ENCODE measurements at places on chromosomes 6 and 20.

DNA sequence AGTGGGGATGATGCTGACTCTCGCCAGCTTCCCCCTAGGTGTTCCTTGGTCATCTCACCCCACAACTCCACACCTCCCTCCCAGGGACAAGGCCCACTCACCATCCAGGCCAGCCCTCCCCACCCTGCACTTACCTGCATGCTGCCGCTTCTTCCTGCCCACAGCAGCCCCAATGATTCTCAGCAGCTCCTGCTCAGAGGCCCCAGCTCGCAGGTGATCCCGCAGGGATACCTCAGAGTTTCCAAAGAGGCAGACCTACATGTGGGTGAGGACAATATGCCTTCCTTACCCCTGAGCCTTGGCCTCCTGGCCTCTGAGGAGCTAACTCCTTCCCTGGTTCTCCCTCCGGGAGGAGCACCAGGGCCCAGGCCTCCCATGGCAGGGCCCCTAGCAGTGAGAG, 24.6 kb downstream of the MOCS1 start:
- DNase-seq: no peak

DNA sequence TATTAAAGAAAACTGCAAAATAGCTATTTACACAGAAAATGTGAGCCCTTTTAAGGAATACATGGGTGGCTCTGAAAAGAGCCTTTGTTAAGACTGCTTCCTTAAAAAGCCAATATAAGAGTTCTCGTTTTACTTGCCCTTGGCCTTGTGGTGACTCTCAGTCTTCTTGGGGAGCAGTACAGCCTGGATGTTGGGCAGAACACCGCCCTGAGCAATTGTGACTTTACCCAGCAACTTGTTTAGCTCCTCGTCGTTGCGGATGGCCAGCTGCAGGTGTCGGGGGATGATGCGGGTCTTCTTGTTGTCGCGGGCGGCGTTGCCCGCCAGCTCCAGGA, 111.5 kb downstream of the HFE start:
- no peak for DNase-seq

GRCh38 chr6:95518630-95519227, 58.6 kb upstream of the MANEA start:
- no peak for DNase-seq

DNA sequence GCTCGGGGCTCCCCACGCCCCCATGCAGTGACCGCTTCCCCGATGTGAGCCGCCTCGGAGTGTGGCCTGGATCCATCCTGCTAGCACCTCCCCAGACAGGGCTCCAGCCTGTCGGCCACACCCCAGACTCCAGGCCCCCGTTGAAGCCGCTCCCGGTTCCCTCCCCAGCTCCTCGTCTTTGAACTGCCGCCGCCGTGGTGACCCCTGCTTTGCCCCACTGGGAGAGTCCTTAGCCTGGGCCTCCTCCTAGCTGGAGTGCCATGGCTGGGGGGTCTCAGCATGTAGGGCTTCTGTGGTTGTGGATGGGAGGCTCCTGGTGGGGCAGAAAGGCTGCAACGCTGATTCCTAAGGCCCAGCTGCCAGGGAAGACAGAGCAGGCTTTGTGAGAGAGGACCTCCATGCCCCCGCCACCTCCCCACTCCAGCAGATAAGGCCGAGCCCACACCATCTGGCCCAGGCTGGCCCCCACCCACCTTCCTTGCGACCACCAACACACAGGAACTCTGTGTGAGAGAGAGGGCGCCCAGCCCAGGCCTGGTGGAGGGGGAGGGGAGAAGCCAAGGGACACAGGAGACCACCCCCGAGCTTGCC, 11.4 kb downstream of the FOXS1 start:
- DNase-seq: no peak

DNA sequence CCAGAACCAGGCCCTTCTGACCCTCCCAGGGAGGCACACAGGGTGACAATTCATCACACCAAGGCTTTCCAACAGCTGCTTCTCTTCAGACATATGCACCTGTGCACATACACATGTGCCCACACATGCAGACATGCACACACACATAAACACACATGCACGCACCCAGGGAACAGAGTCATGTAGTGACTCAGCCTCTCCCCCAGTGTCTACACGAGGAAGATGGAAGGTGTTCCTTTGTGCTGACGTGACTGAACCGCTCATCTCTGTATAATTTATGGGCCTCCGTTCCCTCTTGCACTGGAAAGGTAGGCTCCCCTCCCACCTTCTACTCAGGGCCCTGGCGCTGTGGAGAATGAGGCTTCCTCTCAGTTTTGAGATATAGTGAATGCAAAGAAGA, 23.8 kb upstream of the PLEKHG1 start:
- DNase-seq: no peak
